ENCODE measurements at places on chromosomes 12 and 14.

DNA sequence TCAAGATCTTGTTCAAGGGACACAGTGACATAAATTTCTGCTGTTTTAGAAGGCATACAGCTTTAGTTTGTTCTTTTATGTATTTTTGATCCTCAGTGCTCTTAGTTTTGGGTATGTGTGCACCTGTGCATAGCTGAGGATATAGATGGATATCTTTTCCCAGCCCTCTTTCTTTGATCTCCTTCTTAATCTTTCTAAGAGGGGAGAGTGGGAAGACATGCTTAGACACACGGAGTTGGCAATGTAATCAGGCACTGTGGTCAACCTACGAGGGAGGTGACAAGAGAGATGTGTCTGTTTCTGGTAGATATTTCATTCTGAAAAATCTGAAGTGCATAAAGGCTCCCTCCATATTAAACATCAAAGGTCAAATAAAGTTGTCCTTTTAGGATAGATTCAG is 340.6 kb downstream of the TMEM132D start:
- no peak for DNase-seq

DNA sequence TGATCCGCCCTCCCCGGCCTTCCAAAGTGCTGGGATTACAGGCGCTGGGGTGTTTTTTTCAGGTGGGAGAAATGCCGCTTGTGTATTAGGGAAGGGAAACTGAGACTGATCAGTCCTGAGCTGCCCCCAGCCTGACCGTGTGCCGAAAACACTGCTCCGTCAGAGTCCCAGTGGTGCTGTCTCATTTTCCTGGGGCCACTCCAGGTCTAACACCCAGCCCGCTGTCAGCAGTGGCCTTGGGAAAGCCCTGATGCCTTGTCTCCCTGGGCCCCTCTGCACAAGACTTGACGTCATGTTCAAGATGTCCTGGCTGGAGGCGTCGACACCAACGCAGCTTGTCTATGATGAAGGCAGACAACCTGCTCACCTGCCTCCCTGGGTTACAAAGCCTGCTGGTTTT is 165.9 kb downstream of the RBM19 start:
- no peak for DNase-seq

GRCh38 chr12:106566771-106567170 is 16.0 kb upstream of the RFX4 start:
- DNase-seq: no peak

DNA sequence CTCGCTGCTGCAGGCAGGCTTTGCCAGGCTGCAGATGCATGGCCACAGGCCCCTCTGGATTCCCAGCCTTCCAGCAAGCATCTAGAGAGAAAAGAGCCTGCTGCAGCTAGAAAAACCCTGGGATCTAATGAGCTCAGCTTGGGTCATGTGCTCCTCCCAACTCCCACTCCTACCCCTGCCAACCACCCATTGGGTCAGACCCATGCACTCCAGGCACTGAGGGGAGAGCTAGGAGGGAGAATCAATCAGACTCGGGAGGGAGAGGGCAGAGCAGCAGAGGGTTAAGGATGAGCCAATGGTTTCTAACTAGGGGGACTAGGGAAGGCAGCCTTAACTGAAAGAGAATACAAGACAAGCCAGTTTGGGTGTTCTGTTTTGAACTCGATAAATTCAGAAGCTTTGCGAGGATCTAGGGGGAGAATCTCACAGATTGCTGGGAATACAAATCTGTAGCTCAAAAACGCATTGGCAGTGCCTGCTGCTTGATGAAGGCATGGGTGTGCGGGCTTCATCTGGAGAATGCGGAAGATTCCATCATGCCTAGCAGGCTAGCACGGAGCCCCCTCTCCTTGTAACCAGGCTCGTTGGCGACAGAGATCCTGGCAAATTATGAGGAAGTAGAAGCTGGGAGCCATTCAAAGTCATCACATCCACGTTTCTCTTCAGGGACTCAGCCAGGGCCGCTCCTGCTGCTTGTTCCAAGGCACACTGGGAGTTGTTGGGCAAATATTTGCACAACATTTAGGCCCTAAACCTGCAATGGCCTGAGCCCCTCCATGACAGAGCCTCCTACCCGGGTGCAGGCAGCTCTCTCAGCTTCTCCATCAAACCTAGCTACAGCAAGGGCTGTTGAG is 56.4 kb downstream of the VCPKMT start:
- no peak for DNase-seq

GRCh38 chr14:51095854-51096823 is 1.2 kb upstream of the TRIM9 start:
- DNase-seq: peak; percentile 6

DNA sequence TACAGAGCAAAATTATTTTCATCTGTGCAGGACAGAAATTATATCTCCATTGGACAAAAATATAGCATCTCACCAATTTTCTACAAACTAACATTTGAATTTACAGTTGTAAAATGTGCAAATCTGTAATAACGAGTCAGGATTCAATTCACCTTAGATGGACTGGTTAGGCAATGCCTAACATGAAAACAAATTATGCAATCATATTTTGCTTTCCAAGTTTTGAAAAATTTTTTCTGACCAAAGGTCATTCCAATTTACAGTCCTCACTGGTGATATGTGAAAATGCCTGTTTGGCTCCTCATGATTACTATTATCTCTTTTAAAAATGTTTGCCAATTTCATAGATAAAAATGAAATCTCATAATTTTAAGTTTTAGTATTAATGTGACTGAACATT is 6.5 kb upstream of the CPM start:
- DNase-seq: peak; percentile 7

GRCh38 chr12:121538699-121539061 is 42.1 kb downstream of the KDM2B start:
- DNase-seq: no peak

- DNase-seq: no peak
Observed at GRCh38 chr12:68841717-68842116, 33.7 kb downstream of the MDM2 start.

- DNase-seq: no peak
Observed at GRCh38 chr14:63840981-63841380, 11.8 kb upstream of the SYNE2 start.

- DNase-seq: peak; percentile 49
Observed at GRCh38 chr14:25400607-25401206, 350.8 kb upstream of the STXBP6 start.

- no peak for DNase-seq
Observed at GRCh38 chr14:88748288-88748687, 44.5 kb downstream of the EML5 start.

GRCh38 chr12:24909667-24910066 is 39.2 kb downstream of the BCAT1 start:
- peak; percentile 56 for DNase-seq

GRCh38 chr12:10853776-10854175 is 4.5 kb upstream of the PRR4 start:
- no peak for DNase-seq

DNA sequence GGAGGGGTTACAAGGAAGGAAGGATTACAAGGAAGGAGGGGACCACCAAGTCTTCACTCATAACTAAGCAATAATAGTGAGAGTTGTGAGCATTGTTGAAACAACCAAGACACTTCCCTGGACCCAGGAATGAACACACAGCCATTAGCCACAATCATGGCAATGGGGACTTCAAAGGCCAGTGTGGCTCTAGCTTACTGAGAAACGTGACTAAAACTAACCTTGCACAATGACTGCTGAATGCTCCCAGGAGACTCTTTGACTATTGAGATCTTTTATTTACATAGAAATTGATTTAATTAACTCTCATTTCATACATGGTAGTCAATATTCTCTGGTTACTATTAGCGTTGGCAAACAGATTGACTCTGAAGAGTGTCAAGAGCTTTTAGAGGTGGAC is 263.0 kb upstream of the SOX5 start:
- DNase-seq: no peak
